ENCODE measurements at places on chromosomes 12 and 14.

- DNase-seq = no peak
These were observed 52.4 kb upstream of the ESRRB start for GRCh38 chr14:76323331-76324050.

DNA sequence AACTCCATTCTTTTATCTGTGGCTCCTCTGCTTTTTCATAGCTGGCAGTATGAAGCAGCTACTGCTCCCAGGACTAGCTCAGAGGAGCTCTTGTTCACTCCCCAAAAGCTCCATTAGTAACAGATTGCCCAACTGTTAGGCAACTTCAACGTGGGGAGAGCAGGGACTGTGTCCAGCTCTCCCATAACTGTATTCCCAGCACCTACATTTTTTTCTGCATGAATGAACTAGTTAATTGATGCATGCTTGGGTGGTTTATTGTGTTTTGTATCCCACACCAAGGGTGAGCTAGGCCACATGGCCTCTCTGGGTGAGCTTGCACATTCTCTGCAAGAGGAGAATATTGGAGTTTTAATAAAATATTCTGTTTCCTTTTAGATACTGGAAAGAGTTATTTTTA is 15.2 kb downstream of the STON2 start:
- no peak for DNase-seq

- DNase-seq = no peak
These were observed 269.0 kb downstream of the SLC15A4 start for GRCh38 chr12:128554546-128555304.

DNA sequence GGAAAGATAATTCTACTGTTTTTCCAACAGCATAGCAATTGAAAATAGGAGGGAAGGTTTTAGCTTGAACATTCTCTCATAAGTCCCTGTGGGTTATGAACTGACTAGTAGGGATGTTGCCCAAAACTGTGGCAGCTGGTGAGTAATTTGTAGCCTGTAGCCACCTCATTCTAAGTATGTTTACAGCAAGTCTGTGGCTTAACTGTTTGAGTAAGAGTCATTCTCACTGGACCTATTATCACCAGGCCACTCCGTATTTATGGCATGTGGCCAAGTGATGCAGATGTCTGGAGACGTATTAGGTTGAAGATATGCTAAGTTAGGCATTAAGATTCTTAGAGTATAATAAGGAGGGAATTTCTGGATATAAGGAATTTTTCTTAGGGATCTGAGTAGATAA is 458.3 kb downstream of the ETNK1 start:
- DNase-seq = no peak

DNA sequence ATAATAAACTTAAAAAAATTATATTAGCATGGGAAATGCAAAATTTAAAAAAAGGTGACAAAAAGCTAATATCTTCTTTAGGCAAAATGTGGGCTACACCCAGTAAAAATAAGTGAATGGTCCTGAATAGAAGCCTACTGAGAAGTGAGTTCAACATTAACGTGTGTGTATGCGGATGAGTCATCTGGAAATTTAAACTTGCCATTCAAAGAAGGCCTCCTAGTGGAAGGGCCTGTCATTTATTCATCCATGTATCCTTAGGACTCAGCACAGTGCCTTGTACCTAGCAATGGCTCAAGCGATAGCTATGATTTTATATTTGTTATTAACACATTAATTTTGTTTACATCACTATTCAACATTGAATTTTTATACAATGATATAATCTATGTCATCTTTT is 226.2 kb downstream of the NUBPL start:
- no peak for DNase-seq

DNA sequence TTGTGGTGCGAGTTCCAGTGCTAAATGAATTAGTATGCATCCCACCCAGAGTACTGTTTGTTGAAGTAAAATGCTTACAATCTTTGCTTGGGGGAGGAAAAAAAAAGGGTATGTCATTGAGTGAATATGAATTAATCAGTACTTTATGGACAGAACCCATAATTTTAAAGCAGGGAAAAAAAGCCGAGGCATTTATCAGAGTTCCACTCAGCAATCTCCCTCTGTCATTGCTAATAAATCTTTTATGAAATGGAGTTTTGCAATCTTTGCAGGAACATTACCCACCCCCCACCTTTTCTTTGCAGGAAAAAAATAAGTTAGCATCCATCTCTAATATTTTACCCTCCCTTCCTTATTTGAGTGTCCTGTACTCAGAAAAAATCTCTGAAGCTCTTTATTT is 127.9 kb upstream of the TMPO start:
- no peak for DNase-seq

- DNase-seq = no peak
These were observed at the start of gene HOXC12 for GRCh38 chr12:53954694-53955035. Gene HOXC12 (plus strand): TSS chr12:53954903. CDS start chr12:53954930, 27 bp downstream.

GRCh38 chr12:46804054-46804453 is 21.7 kb downstream of the SLC38A4 start:
- DNase-seq = no peak

DNA sequence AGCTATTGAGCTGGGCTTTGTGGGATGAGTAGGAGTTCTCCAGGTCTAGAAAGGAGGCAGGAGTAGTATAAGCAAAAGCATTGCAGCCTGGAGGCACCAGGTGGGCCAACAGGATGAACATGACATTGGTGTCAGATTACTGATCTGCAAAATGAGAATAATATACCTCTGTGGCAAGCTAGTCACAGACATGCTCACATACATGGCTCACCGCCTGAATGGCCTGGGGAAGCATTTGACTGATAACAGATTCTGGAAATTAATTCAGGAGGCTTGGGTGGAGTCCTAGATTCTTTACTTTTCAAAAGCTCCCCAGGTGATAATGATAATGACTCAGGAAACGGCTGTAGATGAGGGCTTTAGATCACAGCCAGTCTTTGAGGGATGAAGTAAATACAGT is 709 bp downstream of the TCL1B start:
- no peak for DNase-seq

- DNase-seq = no peak
These were observed 10.3 kb downstream of the KRT85 start for GRCh38 chr12:52356762-52357580.

DNA sequence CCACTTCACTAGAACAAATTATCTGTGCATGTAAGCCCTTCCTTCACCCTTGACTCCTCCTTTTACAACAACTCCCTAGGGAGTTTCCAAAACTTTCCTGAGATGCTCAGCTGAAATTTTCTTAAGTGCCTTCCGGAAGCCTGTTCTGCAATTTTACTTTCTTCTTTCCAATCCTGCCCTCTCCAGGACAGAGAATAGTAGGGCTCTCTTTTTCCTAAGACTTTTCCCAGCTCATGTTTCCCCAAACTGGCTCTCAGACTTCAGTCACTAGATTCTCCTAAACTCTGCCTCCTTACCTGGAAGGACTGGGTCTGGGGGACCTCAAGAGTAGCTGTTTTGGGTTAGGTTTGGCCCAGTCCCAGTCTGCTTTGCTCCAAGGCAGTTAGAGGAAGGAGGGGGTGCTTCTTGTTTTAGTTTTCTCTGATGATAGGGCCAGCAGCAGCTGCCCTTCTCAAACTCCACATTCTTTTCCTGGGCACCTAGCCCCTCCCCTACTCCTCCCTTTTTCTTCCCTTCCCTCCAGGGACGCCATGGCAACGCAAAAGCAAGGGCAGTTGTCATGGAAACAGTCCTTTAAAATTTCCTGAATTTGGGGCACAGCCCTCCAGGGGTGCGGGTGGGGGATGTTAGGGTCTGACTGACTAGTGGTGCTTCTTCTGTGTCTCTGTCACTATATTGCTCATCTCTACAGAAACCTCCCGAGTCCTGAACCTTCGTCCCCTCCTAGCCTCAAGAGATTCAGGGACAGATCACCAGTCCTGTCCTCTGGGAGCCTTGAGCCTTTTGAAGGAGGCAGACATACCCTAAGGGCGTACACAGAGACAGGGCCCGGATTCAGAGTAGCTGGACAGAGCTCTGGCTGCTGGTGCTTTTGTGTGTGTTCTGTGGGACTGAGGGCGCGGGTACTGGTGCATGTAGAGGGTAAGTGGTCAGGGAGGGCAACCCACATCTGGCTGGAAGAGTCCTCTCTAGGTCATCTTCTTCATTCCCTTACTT is 17.0 kb downstream of the PPP1R1A start:
- DNase-seq = no peak

DNA sequence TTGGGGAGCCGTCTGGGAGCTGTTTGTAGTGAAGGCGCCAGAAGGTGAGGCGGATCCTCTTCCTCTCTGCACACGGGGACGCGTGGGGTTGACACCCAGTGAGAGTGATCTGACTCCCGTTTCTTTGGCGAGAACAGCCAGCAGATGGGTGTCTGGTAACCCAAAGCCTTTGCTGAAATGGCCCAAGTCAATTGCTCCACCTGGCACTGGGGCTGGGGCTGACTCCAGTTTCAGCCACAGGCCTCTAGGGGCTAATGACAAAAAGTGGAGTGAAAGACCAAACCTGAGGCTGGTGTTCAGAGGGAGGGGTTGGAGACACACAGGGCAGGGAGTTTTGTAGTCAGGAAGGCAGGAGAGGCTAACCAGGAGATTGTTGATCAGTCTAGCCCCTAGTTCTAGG is 87.0 kb downstream of the FRMD6 start:
- no peak for DNase-seq

DNA sequence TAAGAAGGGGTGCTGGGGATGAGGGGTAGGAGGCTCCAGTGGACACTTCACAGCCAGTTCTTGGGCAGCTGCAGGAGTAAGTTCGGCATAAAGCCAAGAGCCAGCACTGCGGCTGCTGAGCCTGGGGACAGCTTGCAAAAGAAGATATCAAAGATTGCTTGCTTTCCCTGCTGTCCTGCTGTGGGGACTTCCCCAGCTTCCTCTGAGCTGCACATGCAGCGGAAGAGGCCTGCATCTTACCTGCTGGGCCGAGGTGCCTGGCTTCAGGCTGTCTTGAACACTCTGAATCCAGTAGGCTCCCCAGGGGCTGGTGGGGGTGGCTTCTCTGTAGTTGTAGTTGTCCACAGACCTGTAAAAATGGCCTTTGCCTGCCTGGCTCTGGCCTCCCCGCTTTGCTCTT is 1.3 kb downstream of the CHGA start:
- DNase-seq = no peak

GRCh38 chr12:113359133-113359938 is 949 bp downstream of the PLBD2 start:
- DNase-seq = no peak

DNA sequence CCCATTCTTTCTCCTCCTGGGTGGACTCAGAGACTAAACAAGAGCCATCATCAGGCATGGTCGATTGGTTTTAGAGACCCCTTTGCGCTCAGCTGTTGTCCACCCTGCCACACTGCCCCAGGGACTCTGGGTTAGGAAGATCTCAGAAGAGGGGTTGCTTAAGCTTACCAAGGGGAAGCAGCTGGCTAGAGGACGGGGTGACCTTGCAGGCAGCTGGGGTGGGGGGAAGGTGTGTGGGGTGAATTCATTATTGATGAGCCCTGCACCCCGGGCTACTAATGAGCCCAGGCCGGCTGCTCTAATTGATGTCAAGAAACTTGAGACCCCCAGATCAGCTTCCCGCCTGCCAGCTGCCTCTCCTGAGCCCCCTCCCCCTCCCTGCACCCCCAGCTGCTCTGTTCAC is 8.7 kb upstream of the ZNF385A start:
- no peak for DNase-seq

DNA sequence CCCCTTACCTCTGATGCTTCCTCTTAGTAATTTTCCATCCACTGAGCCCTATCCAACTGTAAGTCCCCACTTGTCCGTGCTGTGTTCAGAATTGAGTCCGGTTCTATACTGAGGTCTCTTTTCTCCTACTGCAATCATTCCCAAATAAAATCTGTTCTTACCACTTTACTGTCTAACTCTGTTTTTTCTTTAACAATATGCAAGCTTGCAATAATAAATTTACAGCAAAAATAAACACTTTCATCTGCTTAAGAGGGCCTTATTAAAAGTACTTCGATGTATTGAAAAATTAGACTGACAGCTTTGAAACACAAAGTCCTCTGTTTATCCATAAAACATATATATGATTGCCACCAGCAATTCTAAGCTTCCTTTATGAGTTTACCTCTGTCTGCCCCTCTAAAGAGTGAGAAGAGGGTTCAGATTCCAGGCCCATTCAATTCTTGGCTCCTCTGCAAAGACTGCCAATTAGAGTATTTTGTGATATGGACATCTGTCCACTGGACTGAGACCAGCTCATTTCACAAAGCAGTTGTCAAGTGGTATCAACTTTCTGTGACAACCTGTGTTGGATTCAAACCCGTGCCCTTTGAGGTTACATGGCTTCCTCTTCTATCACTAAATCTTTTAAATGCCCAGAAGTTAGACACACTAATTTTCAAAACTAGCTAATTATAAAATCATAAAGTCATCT is 39.9 kb upstream of the G2E3 start:
- no peak for DNase-seq

- no peak for DNase-seq
These were observed 1.3 kb downstream of the PIWIL1 start for GRCh38 chr12:130338794-130339601.
